Activated CD8-positive, alpha-beta memory T cell treated with anti-CD3 and anti-CD28 coated beads for 1 hour (primary cell): ENCODE measurements at places on chromosomes 3 and 15.

DNA sequence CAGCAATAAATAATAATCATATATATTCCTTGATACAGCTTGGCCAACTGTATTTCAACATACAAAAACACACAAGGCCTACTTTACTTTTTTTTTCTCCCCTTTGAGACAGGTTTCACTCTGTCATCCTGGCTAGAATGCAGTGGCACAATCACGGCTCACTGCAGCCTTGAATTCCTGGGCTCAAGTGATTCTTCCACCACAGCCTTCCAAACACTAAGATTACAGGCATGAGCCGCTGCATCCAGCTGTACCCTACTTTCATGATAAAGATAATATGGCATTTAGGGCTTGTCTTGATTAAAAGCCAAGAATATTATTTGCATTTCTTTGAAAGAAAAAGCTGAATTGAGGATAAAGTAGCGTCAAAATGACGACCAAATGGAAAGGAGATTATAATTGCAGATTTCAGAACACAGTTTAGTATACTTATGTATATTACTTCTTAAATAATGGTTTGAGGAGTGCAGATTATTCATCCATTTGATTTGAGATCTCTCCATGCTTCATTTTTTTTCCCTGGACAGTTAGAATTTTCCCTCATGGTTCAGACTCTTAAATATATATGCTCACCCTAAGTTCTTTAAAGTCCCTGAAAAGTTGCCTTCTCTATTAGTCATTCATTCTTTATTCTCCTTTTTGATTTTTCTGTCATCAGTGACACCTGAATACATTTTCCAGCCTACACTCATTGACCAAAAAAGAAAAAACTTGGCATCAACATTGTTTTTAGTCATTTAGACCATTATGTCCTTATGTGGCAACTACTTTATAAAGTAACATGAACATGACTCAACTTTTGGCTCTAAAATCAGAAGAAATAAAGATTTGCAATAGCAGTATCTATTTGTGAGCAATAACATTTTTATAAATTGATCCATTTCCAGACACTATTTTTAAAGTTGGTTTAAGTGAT lies 48.5 kb upstream of the MLF1 start:
- DNase-seq = no peak

DNA sequence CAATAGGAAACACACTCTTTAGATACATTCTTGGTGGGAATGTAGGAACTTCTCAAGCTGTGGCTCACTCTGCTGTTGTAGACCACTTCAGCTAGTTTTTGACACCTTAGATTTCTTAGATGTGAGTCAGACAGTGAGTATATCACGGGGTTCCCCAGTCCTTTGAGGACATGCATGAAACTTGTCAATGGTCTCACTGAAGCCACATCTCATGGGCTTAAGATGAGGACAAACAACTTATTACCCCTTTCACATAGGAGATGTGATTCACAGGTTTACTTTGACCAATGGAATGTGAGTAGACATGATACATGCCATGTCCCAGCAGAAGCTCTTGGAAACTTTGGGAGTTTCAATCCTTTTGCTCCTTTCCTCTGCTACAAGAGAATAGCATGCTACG lies 325.5 kb downstream of the CHST2 start:
- no peak for DNase-seq

DNA sequence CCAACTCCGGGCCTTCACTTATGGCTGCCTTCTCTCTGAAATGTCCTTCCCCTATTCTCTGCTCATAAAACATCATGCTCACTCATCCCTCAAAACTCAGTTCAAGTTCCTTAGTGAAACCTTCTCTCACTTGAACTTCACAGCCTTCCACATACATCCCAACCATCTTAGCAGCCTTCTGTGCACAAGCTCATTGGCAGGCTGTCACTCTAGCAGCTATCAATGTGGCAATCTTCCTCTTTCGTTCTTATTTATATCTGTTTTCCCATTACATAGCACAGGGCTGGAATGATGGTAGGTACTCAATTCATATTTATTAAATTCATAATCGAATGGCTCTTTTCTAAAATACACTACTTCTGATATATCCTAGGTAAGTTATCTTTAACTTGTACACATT lies 66.4 kb upstream of the MCTP2 start:
- no peak for DNase-seq

DNA sequence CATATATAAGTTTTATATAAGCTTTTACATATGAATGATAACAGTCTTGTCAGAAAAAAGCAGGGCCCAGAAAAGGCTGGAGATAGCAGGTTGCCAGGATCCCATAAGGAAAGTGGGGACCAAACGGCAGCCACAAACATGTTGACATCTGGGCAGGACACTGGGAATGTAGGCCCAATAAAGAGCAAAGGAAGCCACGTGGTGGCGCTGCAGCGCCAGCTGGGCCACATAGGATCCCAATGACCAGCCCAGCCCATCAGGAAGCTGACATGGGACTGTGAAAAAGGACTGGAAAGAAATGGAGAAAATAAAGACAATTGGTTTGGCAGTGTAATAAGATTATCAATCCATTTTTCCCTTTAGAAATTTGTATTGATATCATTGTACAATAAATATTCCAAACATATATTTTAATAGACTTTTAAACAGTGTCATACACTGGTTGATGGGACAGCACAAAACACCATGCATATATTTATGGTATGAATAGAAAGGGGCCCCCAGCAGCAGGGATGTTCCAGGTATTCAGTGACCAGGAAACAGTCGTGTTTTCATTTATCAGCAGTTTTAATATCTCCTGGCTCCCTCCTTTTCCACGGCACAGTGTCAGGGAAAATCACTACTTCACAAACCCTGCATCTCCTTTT lies 89.0 kb upstream of the STRIT1 start:
- no peak for DNase-seq

- no peak for DNase-seq
These were observed 42.1 kb downstream of the TLE3 start for GRCh38 chr15:70055601-70056051.
